ENCODE measurements at places on chromosomes 13 and 19.

DNA sequence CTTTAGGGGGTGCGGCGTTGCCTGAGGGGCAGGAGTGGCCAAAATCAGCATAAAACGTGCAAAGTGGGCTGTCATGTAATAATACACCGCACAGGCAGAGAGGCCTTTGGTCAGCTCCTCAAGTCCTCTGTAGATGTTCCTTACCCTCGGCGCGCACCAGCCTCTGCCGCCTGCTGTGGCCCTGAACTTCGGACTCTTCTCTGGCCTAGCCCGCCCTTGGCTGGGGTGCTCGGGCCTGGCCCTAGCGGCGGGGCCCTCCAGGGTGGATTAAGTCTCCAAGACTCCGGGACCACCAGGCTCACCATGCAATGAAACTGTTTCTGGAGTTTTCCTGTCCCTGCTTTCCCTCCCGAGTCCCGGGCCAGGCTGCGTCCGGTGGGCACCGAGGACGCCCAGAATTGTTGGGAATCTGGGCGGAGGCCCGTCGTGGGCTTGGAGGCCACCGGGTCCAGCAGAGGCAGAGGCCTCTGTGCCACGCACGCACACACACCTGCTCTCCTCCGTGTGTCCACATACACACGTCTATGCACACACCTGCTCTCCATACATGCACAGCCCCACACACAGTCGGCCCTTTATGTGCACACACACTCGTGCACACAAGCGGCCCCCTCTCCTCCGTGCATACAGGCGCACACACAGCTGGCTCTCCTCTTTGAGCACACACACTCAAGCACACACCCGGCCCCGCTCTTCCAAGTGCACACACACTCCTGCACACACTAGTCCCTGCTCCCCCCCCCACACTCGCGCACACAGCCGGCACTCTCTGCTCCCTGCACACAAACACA, 1.5 kb upstream of the TFDP1 start:
- DNase-seq: no peak

DNA sequence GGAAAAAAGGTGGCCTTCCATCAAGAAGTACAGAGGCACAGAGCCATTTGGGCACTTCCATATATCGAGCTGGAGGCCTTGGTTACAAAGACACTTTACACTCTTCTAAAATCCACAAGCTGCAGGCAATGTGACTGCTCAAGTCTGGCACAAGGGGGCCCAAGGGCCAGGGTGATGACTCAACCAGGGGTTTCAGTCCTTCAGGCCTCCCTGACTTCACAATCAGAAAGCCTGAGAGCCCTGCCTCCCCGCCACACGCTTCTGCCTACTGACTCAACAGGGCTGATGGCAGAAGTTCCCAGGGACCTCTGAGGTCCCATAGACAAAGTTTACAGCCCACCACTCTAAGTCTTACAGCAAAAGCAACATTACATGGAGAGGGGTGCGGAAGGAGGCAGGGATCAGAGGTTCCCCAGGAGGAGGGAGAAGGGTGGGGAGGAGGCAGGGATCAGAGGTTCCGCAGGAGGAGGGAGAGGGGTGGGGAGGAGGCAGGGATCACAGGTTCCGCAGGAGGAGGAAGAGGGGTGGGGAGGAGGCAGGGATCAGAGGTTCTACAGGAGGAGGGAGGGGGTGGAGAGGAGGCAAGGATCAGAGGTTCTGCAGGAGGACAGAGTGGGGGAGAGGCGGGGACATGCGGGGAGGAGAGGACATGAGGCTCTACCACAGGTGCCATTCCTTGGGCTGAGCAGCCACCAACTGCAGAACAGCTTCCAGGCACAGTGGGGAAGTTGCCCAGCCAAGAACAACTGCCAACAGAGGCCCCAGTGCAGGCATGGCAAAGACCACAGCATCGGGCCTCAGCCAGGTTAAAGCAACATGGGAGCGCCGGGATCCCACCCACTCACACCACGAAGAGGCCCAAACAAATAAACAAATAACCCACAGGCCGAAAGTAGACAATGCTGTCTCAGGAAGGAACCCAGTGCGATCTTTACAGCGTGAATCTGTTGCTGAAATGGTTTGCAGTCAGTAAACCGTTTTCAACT, 52.0 kb downstream of the SLC7A1 start:
- no peak for DNase-seq

GRCh38 chr13:42615691-42616090, 41.7 kb downstream of the TNFSF11 start:
- DNase-seq: no peak

- no peak for DNase-seq
Measured at GRCh38 chr13:95296326-95296925, 4.8 kb downstream of the ABCC4 start.

GRCh38 chr19:19179548-19180441, 9.7 kb upstream of the MEF2B start:
- no peak for DNase-seq

- no peak for DNase-seq
Measured at GRCh38 chr13:82847595-82847994, 1034.7 kb downstream of the SLITRK1 start.

- DNase-seq: no peak
Measured at GRCh38 chr13:91247768-91248167, 99.7 kb upstream of the MIR17HG start.

- no peak for DNase-seq
Measured at GRCh38 chr13:37944869-37945442, 75.4 kb upstream of the TRPC4 start.

- DNase-seq: no peak
Measured at GRCh38 chr19:13964776-13965175, 12.5 kb downstream of the DCAF15 start.

DNA sequence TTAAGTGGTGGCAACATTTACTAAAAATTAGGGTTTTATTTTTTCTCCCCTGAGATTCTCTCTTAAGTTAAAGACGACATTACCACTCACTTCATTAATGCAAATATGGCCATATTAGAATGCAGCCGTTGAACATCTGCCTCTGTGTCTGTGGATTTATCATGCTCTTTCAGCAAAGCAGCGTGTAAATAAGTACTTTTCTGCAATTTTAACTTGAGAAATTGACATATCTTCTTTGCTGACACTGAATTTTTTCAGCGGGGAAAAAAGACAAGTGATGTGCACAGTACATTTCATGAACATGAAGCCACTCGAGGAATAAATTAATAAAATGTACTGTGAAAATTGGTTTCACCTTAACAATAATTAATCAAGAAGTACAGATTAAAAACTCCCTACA, 406.4 kb downstream of the ITGBL1 start:
- DNase-seq: no peak

- no peak for DNase-seq
Measured at GRCh38 chr13:110352735-110353134, 45.7 kb downstream of the COL4A2 start.

- DNase-seq: no peak
Measured at GRCh38 chr19:15869109-15869555, 28.7 kb downstream of the CYP4F2 start.

GRCh38 chr13:32075170-32075851, 43.7 kb downstream of the FRY start:
- DNase-seq: no peak

Measured in left hindlimb (tissue), 1 donor.